ENCODE measurements at places on chromosomes 11 and 22.

- no peak for DNase-seq
Observed at GRCh38 chr11:11220786-11221185, 132.3 kb downstream of the CSNK2A3 start.

GRCh38 chr11:110141812-110142211 lies 48.6 kb downstream of the ZC3H12C start:
- no peak for DNase-seq

- DNase-seq = peak; percentile 6
Observed at GRCh38 chr11:61333550-61334433, 764 bp downstream of the TKFC start.

- DNase-seq = no peak
Observed at GRCh38 chr11:58788355-58789023, 56.0 kb downstream of the GLYATL2 start.

GRCh38 chr11:25658916-25659315 lies 673.0 kb upstream of the ANO3 start:
- no peak for DNase-seq

DNA sequence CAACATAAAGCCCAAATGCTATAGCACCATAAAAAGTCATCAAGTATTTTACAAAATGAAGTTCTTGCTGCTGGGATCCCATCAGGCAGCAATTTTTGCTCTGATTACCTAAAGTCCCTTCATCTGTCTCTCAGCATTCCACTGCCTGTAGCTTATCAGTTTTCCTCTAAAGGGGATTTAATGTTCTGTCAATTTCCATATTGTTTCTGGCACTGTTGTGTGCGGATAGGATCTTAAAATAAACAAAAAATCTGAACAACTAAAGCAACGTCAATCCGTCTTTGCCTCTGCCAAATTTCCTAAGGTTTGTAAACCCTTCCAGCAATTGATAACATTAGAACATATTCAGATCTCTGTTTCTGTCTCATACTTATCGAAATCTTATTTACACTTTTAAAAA lies 1126.3 kb upstream of the RAG2 start:
- DNase-seq = no peak

DNA sequence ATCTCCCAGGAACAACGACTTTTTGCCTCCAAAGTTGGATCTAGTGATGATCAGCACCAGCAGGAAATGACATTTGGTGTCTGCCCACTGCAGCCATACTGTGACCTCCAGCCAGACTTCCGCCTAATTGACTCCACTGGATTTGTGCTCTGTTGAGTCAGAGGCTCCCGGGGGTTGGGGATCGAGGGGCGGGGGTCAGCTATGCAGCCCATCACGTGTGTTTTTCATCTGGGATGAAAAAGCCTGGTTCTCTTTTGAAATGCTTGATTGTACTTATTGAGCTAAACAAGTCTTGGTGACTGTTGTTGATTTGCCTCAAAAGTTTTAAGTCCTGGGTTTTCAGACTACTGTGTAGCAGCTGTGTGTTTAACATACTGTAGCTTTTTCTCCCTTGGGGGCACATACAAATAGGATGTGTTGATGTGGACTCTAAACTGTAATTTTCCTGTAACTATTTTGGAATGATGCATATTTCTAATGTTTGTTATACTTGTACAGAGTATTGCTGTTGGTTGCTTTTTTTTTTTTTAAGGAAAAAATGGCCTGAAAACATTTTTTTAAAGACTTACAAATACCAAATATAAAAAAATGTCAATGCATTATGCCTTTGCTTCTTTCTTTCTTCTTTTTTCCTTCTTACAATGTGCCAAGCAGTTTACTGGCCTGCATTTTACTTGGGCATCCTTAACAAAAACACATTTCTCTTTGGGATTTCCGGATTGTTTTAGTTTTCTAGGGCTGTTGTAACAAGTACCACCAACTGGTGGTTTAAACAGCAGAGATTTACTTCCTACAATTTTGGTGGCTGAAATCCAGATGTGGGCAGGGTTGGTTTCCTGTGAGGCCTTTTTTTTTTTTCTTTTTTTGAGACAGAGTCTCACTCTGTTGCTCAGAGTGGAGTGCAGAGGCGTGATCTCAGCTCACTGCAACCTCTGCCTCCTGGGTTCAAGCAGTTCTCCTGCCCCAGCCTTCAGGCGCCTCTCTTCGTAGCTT lies 46.1 kb upstream of the OR4B1 start:
- DNase-seq = no peak

- DNase-seq = no peak
Observed at GRCh38 chr11:13104619-13105236, 95.6 kb downstream of the RASSF10 start.

DNA sequence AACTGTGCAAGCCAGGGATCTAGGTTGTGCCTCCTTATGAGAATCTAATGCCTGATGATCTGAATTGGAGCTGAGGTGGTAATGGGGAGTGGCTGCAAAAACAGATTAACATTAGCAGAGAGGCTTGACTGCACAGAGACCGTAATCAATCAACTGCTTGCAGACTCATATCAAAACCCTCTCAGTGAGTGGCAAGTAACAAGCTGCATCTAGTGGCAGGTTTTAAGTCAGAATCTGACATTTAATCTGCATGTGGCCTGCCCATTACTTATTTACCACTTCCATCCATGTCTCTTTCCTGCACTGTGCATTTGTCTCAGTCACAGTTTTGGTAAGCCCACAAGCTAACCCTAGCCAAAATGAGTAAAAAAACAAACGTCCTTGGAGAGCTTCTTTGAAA lies 11.2 kb downstream of the C11orf58 start:
- no peak for DNase-seq

- DNase-seq = no peak
Observed at GRCh38 chr11:127098684-127099083, 98.1 kb upstream of the KIRREL3 start.

DNA sequence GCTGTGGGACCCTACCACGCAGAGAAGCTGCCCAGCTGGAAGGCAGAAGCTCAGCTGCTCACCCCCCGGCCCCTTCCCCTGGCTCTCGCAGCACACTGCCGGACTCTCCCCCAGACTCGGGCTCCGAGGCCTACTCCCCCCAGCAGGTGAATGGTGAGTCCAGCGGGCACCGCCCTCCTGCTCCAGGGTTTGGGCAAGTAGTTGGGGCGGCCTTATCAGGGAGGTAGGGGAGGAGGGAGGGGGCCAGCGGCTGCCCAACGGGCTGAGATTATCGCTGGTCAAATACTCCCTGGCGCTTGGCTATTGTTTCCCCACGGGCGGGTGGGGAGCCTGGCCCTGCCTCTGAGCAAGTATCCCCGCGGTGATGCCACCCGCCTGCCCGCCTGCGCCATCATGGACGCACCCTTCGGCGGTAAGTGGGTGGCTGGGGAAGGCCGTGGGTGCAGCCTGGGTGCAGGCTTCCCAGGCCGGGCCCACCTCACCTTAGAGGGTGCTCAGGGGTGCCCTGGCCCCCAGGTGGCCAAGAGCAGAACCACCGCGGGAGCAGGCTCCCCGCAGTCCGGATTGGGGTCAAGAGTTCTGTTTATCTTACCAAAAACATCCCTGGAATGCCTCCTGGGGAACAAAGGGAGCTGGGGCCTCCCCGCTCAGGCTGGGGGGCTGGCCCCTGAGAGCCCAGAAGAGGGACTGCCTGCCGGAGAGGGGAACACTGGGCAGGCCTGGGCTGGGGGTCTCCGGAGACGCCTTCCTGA lies 16.9 kb downstream of the MYRF start:
- DNase-seq = no peak

DNA sequence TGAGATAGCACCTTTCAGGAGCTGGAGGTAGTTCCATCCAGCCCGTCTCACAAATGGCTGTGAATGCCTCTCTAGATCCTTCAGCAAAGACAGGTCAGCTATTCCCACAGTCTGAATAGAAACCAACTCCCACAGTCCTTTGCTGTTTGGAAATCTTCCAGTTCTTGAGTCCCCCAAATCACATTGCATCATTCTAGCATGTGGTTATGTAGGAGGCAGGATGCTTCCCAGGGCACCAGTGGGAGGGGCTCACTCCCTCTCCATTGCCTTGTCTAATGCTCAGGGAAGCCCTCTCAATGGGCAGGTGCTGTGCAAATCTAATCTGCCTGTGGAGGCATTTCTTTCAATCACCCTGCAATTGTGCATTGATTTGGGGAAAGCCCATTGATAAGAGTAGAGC lies 14.6 kb downstream of the NAV2 start:
- no peak for DNase-seq

DNA sequence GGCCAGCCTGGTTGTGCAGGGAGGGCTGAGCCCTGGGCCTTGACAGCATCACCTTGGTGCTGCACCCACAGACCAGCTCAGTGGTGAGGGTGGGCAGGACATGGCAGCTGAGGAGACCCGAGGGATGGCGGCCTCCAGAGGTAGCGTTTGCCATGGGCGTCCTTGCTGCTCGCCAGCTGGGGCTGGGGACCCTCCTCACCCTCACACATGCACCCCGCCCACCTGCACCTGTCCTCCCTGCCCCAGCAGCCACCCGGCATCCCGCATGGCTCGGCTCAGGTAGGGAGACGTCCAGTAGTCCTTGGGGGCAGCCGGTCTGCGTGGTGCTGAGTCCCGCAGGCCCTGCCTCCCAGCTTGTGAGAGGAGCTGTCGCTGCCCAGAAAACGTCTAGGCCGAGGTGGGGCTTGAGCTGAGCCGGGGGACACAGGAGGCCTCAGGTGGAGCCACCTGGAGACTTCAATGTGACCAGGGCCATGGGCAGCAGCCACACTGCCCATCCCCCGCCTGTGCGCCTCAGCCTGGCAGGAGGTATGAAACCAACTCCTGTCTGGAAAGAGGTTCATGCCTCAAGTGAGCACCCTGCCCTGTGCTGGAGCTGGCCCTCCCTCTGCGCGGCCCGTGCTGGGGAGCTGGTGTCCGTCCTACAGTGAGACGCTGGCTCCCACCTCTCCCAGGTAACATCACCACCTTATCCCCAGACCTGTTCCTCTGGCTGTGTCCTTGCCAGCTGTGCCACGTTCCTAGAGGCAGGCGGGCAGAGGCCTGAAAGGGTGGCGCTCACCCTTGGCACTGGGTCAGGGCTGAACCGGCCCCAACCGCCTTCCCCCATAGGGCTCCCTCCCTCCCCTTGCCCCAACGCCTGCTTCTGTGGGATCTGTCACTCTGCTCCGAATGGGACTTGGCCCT lies 3.3 kb upstream of the TRABD start:
- no peak for DNase-seq

DNA sequence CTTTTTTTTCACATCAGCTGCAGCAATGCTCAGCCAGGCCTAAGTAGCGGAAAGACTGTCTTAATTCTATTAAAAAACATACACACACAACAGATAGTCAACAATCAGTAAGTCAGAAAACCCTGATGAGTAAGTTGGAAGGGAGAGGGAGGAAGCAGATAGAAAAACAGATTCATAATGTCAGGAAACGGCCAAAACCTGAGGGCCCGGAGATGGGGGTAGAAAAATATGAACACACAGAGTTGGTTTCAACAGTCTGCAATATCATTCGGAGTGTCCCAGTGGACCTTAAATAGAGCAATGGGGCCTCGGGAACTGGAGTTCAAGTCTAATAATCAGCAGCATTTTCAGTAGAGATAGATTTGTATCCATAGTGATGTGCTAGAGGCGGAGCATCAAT lies 14.8 kb downstream of the LRRC55 start:
- DNase-seq = no peak

GRCh38 chr22:40525250-40525884 lies 111.2 kb downstream of the MRTFA start:
- peak; percentile 63 for DNase-seq

DNA sequence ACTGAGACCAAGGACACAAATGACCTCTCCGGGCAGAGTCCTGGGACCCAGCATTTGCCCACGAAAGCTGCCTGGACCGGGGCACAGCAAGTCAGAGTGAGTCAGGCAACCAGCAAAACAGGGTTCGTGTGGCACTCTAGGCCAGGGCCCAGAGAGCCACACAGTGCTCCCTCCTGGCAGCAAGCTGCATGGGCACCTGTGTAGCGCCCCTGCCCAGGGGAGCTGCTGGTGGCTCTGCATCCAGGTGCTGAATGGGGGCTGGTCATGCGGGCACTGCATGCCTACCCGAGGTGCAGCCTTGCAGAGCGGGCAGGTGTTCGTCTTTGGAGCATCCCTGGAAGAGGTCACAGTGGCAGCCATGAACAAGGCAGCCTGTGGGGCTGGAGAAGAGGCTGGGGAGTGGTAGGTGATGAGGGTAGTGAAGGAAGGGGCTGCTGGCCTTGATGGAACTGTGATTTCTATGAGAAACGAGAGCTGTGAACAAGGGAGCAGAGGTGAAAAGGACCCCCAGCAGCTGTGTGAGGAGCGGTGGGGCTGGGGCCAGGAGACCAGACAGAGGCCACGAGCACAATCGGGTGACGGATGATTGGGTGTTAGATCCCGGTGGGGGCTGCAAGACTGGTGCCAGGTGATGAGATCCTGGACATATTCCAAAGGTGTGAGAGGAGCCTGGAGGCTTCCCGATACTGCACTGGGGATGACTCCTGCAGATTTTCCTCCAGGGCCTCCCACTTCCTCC lies 63.3 kb downstream of the DGCR2 start:
- DNase-seq = no peak

DNA sequence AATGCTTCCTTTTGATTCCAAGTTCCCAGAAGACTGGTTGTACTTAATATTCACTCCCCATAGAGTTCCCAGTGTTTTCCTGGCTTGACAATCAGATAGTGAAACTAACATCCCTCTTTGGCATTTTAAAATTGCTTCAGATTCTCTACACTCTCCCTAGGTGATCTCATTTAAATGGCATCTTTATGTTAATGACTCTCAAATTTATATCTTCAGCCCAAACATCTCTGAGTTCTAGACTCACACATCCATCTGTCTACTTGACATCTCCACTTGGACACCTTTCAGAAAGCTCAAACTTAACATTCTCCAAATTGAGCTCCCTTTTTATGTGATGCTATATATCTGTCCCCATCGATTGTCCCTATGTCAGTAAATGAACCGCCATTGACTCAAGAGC lies 232.0 kb downstream of the NTM start:
- DNase-seq = no peak

DNA sequence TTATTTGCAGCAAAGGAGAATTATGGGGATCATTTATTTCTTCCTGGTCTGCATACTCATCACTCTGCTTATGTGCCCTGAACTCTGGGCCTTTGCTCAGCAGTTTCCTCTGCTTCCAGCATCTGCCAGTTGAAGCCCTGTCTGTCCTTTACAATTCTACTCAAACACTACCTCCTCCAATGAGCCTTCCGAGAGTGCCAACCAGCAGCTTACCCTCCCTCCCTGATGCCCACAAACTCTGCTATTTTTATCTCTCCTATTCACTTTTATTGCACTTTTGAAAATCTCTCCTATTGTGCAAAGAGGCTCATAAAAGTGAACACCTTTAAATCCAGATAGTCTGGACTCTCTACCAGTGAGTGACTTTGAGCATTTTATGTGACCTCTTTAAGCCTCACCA lies 3.6 kb upstream of the ME3 start:
- DNase-seq = no peak

- DNase-seq = no peak
Observed at GRCh38 chr11:23097891-23098290, 237.6 kb upstream of the CCDC179 start.

- no peak for DNase-seq
Observed at GRCh38 chr11:64650923-64651523, 60.0 kb downstream of the SLC22A12 start.

DNA sequence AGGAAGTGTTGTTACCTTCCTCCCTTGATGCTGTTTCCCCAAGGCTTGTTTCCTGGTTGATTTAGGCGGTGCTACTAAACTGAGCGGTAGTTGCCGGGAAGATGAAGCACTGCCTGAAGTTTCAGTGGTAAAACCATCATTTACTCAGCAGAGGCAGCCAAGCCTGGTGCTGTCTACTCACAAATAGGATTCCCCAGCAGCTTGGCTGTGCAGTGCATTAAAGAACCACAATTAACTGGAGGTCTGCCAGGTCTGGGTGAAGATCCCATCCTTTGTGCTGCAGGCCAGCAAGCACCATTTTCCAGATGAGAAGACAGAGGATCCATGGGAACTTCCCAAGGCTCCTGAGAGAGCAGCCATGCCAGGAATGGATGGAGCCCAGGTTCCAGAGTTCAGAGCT lies 231.9 kb upstream of the E2F8 start:
- DNase-seq = no peak

GRCh38 chr11:114159802-114160632 lies 100.5 kb downstream of the ZBTB16 start:
- DNase-seq = peak; percentile 72

All from stimulated activated CD4-positive, alpha-beta T cell treated with anti-CD3 and anti-CD28 coated beads, Interleukin-1b, Interleukin-23, amount 100 ng/mL, for 1 hour (primary cell).